Muscle of arm (tissue), 14 donors: ENCODE measurements at places on chromosomes 2 and 18.

- no peak for DNase-seq
These were observed 110.3 kb upstream of the PKDCC start for GRCh38 chr2:41937464-41937906.

DNA sequence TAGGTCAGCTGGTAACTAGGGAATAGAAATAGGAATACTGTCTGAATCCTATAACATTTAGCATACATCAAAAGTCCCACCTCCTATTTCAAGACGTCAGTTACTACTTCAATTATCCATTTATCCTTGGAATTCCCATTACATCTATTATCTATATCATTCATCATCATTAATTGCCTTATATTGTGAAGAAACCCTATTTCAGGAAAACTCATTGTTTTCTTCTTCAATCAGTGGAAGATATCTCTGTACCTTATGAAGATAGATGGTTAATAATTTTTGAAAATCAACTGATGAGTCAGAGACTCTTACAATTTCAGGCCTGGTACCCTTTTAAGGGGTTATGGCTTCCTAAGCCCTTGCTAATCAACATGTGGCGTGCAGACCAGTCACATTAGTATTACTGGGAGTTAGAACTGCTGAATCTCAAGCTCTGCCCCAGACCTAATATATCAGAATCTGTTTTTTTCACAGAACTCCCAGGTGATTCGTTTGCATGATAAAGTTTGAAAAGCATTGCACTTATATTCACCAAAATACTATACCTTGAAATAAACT, 69.3 kb upstream of the PGAP1 start:
- DNase-seq: no peak

GRCh38 chr18:74381621-74382295, 66.1 kb downstream of the C18orf63 start:
- no peak for DNase-seq

DNA sequence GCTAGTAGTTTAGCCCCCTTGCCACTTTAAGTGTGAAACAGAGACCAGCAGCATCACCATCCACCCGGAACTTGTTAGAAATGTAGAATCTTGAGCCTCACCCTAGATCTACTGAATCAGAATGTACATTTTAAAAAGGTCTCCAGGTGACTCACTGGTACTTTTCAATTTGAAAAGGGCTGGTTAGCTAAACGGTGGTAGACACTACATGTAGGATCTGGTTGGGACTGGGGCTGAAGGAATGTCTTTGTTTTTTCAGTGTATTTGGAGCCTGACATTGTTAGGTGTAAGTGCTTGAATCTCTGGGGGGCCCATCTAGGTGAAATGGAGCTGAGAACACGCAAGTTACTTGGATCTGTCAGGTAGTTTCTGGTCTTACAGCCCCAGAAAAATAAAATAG, 44.0 kb upstream of the XPO1 start:
- DNase-seq: no peak

GRCh38 chr2:227043981-227044380, 120.0 kb downstream of the COL4A4 start:
- DNase-seq: no peak

DNA sequence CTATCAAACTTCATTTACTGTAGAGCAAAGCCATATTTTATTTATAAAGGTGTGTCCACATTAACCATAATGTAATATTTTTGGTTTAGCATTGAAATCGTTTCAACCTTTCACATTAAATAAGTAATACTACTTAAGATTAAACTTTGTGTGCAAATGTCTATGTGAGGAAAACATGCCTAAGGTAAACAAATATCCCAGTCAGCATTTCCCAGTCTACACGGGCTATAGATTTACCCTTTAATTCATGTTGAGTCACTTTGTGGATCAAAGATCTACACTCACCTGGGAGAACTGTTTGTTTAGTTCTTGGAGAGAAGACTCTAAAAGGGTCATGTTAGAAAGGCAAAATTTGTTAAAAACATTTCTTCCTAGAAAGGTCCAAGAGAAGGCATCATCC, 89.1 kb downstream of the ABCA12 start:
- DNase-seq: no peak

DNA sequence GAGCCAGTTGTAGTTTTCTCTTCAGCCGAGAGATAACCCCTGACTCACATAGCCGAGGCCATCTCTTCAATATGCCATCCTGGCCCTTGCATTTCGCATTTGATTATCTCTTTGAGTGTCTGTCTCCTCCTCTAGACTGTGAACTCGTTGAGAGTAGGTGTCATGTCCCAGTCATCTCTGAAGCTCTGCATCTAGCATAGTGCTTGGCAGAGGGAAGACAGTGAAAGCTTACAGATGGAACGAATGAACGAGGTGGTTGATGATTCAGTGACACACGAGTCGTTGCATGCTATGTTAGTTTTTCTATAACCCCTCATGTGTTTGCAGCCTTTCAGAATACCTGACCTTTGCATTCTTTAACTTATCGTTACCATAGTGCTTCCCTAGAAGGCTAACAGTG, 59.9 kb upstream of the CYRIA start:
- no peak for DNase-seq

DNA sequence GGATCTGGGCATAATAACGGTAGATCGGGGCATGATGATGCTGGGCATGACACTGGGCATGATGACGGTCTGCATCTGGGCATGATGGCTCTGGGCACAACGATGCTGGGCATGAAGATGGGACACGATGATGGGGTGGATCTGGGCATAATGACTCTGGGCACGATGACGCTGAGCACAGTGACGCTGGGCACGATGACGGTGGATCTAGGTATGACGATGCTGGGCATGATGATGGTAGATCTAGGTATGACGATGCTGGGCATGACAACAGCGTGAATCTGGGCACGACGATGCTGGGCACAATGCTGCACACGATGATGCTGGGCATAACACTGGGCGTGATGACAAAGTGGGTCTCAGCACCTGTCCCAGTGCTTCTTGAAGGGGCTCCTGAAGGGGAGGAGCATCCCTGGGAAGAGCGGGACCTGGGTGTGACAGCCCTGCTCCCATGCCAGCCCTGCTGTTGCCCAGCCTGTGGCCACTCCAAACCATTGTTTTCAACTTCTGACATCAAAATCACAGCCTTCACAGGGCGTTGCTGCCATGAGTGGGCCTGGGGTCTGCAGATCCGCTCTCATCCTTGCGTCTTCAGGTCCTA, 30.4 kb upstream of the ALLC start:
- no peak for DNase-seq
